ENCODE measurements at places on chromosomes 13 and 19.
A peak's percentile ranks its signal among the peaks of the same experiment; 100 is the strongest.

GRCh38 chr19:55206664-55207500 lies 2.4 kb downstream of the PTPRH start:
- peak; percentile 77 for DNase-seq

DNA sequence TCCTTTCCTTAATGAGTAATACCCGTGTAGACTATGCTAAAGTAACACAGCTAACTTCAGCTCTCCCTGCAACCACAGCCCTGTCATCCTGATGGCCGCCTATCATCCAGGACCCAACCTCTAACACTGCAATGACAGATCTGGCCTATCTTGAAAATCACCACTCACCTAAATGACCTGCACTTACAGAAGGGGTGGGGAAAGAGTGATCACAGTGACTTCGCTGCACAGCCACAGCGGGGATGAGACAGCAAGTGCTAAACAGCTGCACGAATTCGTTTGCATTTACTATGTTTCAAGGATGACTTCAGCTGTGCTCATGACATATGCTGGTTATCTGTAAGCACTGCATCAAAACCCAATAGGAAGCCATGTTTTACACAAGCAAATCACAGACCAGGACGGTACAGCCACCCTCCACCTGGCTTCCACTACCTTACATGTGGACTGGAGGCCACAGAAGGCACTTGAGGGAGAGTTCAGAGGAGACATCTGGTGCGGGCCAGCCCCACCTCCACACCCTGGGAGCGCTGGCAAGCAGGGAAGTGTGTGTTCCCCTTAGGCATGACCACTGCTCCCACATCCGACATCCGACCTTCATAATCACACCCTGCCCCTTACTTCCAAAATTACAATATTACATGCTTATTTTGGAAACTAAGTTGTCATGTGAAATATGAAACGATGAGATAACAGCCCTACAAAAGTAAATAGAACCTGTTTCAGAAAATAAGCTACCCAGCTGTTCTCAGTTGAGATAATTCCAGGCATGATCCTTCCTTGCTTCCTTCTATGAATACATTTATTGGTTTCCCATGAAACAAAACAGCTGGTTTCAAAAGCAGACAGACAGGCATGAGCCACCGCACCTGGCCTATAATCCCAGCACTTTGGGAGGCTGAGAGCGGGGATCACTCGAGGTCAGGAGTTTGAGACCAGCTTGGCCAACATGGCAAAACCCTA lies 95.7 kb downstream of the STK24 start:
- peak; percentile 61 for DNase-seq

GRCh38 chr13:28717170-28717569 lies 1.6 kb downstream of the SLC46A3 start:
- no peak for DNase-seq

GRCh38 chr13:43401361-43401760 lies 378.0 kb downstream of the DNAJC15 start:
- no peak for DNase-seq

DNA sequence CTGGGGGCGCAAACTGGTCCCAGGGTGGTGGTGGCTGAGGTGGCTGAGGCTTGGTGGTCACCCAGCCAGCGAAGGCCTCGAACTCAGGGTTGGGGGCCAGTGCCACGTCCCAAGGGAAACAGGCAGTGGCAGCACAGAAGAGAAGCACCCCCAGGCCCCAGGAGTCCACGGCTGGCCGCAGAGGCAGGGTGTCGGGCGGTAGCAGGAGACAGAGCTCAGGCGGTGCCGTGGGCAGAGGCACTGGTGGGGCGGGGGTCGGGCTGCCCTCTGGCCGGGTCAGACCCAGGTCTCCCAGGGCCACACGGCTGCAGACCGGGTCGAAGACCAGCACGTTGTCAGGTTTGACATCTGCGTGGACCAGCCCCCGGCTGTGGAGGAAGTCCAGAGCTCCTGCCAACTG lies 4.2 kb upstream of the SBK2 start:
- DNase-seq = no peak

DNA sequence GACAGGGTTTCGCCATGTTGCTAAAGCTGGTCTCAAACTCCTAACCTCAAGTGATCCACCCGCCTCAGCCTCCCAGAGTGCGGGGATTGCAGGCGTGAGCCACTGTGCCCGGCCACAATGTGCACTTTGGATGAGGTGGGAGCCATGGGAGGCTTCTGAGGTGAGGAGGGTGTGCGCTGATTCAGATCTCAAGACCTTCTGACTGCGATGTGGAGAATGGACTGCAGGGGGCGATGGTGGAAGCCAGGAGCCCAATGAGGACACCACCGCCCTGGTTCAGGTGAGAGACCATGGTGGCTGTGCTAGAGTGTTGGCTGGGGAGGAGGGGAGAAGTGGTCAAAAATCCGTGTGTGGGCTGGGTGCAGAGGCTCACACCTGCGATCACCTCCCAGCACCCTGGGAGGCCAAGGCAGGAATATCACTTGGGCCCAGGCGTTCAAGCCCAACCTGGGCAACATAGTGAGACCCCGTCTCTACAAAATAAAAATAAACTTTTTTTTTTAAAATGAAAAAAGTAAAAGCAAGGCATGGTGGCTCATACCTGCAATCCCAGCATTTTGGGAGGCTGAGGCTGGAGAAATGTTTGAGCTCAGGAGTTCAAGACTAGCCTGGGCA lies 5.6 kb downstream of the INAFM1 start:
- peak; percentile 84 for DNase-seq

Data from activated CD8-positive, alpha-beta memory T cell treated with anti-CD3 and anti-CD28 coated beads, Interleukin-2, amount 50 U/mL, for 48 hours (primary cell).